ENCODE measurements at places on chromosomes 4 and X. TPM values are rescaled to one million over a fixed set of nuclear protein-coding genes. Genes with fewer than 3 reads are reported as not detected.

- H3K4me3 ChIP-seq, result no peak overlapping the region
- H3K27me3 ChIP-seq, result no peaks in the 10 kb centered on the region
- no peaks in the 10 kb centered on the region for H3K36me3 ChIP-seq
These were observed 547.0 kb upstream of the LCORL start for GRCh38 chr4:18568600-18568999.

DNA sequence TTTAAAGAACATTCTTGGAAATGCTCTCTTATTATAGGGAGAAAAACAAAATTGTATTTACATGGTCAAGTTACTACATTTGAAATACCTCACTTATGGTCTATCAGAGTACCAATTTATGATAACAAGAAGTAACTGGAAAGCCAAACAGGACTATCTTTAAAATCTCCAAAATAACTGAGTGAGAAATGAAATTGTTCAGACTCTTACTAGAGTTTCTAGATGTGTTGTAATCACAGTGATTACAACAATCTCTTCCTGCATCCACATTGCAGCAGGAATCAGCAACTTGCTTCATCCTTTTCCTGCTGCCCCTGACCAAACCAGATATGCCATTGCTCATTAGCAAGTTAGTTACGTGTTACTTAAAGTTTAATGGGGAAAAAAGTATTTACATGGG, 245.2 kb upstream of the SMIM31 start:
- no peaks in the 10 kb centered on the region for H3K27me3 ChIP-seq
- H3K36me3 ChIP-seq, result no peaks in the 10 kb centered on the region
- peaks cover 11% of the 10 kb centered on the region for H3K4me1 ChIP-seq
- no peak for DNase-seq

DNA sequence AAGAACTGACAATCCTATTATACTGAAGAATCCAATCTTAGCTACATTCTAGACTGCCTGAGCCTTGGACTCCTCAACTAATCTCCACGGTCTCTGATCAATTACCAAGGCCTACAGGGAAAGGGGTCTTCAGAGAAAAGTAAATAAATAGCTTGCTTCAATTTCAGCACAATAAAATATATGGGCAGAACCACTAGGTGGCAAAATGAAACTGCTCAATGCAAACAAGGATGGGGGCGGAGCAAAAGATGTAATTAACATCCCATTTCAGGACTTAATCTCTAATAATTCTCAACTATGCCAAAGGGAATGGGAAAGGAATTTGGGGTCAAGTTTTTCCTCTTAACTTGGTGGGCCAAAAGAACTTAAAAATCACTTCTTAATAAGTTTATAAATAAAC, 78.4 kb upstream of the MAP3K15 start:
- H3K27ac ChIP-seq, result no peak overlapping the region
- H3K4me1 ChIP-seq, result no peaks in the 10 kb centered on the region
- no peak for DNase-seq
- H3K4me3 ChIP-seq, result no peak overlapping the region
- H3K36me3 ChIP-seq, result peaks cover 2% of the 10 kb centered on the region

DNA sequence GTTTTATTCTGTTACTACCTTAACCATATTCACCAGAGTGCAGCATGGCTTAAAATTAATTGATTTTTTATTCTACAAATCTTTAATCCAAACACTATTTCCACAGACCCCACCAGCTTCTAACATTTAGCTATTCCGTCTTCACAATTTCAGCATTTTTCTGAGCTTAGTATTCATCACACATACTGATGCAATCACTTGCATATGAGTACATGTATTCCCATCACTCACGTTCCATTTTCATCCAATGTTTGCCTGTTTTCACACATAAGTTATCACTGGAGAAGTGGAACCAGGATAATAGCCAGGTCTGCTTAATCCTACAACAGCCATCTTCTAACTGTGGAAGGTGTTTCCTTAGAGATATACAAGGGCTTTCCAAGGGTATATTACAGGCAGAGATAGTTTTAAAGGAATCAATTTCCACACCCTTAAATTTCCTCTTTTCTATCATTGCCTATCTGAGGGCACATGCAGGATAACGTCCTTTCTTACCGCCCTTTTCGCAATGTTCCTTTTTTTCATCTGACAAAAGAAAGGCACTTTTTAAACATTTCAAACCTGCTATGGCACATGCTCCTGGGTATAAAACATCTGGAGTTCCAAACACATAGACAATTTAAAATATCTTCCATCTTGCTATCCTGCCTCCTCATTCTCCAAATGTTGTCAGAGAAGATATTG, 115.8 kb downstream of the CORIN start:
- H3K4me3 ChIP-seq, result no peak overlapping the region
- H3K4me1 ChIP-seq, result no peaks in the 10 kb centered on the region
- H3K36me3 ChIP-seq, result no peaks in the 10 kb centered on the region
- DNase-seq, result no peak
- no peak overlapping the region for H3K27ac ChIP-seq
- no peaks in the 10 kb centered on the region for H3K27me3 ChIP-seq

DNA sequence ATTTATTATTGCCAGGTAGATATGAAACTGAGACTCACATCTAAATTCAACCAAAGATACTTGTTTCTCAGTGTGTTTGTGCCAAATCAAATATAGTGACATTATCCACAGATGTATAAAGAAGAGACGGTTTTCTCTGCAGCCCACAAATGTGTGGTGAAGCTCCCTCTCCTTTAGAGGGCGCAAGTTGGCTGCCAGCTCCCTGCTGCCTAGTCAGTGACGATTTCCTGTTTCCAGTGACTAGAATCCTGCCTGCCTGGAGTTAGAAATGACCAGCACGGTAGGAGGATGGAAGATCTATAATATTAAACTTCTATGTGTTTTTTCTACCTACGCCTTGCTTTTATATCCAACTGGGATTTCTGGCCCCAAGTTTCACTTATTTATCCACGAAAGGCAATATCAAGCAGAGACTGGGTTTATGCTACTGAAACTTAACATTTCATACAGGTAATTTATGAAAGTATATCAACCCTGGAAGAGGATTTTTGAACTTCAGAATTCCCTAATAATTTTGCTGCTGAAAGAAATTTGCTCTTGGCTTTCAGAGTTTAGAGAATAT, 1793.7 kb upstream of the TENM3 start:
- H3K27ac ChIP-seq, result no peak overlapping the region
- no peaks in the 10 kb centered on the region for H3K27me3 ChIP-seq
- no peaks in the 10 kb centered on the region for H3K4me1 ChIP-seq

GRCh38 chr4:52979821-52980590, 117.9 kb downstream of the RASL11B start:
- DNase-seq, result no peak

- no peak overlapping the region for H3K4me3 ChIP-seq
- H3K36me3 ChIP-seq, result no peaks in the 10 kb centered on the region
- no peaks in the 10 kb centered on the region for H3K4me1 ChIP-seq
These were observed 121.7 kb upstream of the HAND2 start for GRCh38 chr4:173651651-173652282.

GRCh38 chr4:100548200-100548560, 30.4 kb upstream of the EMCN start:
- H3K27me3 ChIP-seq, result no peaks in the 10 kb centered on the region
- no peak overlapping the region for H3K27ac ChIP-seq
- DNase-seq, result no peak
- no peaks in the 10 kb centered on the region for H3K36me3 ChIP-seq
- no peaks in the 10 kb centered on the region for H3K4me1 ChIP-seq
- no peak overlapping the region for H3K4me3 ChIP-seq

DNA sequence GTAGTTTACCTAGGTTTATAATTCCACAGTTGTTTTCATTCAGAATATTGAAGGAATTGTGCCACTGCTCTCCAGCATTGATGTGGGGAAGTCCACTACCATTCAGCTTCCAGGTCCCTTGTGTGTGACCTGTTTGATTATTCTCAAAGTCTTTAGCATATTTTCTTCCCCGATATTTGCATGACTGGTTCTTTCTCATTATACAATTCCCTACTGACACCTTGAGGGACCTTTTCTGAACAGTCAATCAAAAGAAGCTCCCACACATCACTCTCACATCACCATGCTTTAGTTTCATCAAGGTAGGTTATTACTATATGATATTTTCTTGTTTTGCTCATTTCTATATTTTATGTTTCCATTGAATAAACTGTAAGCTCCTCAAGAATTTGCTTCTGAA, 44.1 kb downstream of the SLC39A8 start:
- no peaks in the 10 kb centered on the region for H3K27me3 ChIP-seq
- H3K36me3 ChIP-seq, result no peaks in the 10 kb centered on the region
- no peak overlapping the region for H3K27ac ChIP-seq
- H3K4me1 ChIP-seq, result no peaks in the 10 kb centered on the region
- no peak overlapping the region for H3K4me3 ChIP-seq

DNA sequence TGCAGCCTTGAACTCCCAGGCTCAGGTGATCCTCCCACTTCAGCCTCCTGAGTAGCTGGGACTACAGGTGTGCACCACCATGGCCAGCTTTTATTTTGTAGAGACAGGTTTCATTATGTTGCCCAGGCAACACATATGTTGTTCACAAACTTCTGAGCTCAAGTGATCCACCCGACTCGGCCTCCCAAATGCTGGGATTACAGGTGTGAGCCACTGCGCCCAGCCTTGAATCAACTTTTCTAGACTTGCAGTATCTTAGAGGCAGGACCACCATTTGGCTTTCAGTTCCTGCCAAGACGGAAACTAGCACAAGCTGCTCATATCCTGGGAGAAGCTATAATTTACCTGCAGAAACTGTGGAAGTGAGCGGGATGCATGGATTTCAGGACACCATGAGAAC, 19.9 kb downstream of the NAT8L start:
- peaks cover 16% of the 10 kb centered on the region for H3K27me3 ChIP-seq
- no peak overlapping the region for H3K4me3 ChIP-seq
- H3K4me1 ChIP-seq, result no peaks in the 10 kb centered on the region
- H3K27ac ChIP-seq, result no peak overlapping the region
- no peak for DNase-seq
- no peaks in the 10 kb centered on the region for H3K36me3 ChIP-seq

DNA sequence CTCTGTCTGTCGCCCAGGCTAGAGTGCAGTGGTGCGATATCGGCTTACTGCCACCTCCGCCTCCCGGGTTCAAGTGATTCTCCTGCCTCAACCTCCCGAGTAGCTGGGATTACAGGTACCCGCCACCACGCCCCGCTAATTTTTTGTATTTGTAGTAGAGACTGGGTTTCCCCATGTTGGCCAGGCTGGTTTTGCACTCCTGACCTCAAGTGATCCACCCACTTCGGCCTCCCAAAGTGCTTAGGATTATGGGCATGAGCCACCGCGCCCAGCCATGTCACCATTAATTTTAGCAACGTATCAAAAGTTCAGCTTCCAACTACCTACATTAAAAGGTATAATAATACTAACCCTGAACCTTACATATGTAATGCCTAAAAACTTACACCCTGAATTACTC, 940 bp upstream of the UTP3 start:
- peak overlapping the region; percentile 90 for H3K27ac ChIP-seq
- no peaks in the 10 kb centered on the region for H3K27me3 ChIP-seq
- DNase-seq, result no peak
- H3K4me3 ChIP-seq, result peak overlapping the region; percentile 99

DNA sequence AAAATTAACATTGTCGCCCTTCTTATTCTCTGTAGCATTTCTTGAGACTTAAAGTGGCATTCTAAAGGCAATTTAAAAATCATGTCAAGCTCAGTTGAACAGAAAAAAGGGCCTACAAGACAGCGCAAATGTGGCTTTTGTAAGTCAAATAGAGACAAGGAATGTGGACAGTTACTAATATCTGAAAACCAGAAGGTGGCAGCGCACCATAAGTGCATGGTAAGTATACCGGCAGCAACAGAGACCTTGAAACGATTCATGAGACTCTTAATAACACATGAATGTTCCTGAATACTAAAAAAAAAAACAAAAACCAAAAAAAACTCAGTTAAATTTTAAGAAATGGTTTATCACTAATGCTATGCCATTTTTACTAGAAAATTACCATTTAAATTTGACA, 82.4 kb upstream of the HPRT1 start:
- H3K36me3 ChIP-seq, result no peaks in the 10 kb centered on the region
- no peak overlapping the region for H3K27ac ChIP-seq
- no peak for DNase-seq
- no peaks in the 10 kb centered on the region for H3K27me3 ChIP-seq
- peaks cover 4% of the 10 kb centered on the region for H3K4me1 ChIP-seq

DNA sequence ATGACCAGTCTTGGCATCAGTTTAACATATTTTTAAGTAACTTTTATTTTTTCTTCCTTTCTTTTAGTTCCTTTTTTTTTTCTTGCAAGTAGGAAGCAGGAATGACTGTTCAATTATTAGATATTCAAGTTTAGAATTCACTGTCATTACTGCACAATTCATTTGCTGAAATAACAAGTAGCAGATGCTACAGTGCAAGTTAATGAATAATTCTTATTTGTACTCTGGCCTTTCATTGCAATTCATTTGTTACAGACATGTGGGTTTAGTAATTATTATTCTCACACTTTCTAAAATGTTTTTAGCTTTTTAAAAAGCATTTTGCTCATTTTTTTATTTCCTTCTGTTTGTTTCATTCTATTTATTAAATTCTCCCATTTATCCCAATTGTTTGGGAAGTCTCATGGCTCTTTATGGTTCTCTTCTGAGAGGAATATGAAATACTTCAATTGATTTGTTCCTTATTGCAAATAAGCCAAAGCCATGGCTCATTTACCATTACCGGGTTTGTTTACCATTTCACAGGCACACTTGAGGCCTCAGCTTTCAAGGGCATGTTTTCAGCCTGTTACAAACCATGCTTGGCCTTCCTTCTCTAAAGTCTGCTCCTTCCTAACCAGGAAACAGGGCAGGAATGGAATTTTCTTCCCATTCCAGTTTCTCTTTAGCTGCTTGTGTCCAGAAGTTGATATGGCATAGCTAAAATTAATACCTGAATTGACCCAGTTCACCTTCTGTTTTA, 4.6 kb upstream of the DCAF4L1 start:
- no peak overlapping the region for H3K4me3 ChIP-seq
- H3K36me3 ChIP-seq, result no peaks in the 10 kb centered on the region

GRCh38 chr4:152540293-152540674, 4.4 kb upstream of the FBXW7 start:
- H3K4me1 ChIP-seq, result peaks cover 10% of the 10 kb centered on the region
- no peaks in the 10 kb centered on the region for H3K27me3 ChIP-seq
- no peak overlapping the region for H3K27ac ChIP-seq
- H3K36me3 ChIP-seq, result no peaks in the 10 kb centered on the region
- H3K4me3 ChIP-seq, result no peak overlapping the region
- no peak for DNase-seq

- DNase-seq, result no peak
- no peaks in the 10 kb centered on the region for H3K27me3 ChIP-seq
- no peak overlapping the region for H3K4me3 ChIP-seq
These were observed 52.3 kb upstream of the PDK3 start for GRCh38 chrX:24412637-24413363.

- no peak overlapping the region for H3K27ac ChIP-seq
- H3K27me3 ChIP-seq, result no peaks in the 10 kb centered on the region
- no peaks in the 10 kb centered on the region for H3K36me3 ChIP-seq
- H3K4me3 ChIP-seq, result no peak overlapping the region
These were observed 153.2 kb upstream of the RPL34 start for GRCh38 chr4:108466936-108467902.

- no peaks in the 10 kb centered on the region for H3K4me1 ChIP-seq
- H3K4me3 ChIP-seq, result no peak overlapping the region
- no peak for DNase-seq
- no peaks in the 10 kb centered on the region for H3K36me3 ChIP-seq
- H3K27me3 ChIP-seq, result no peaks in the 10 kb centered on the region
These were observed 210.7 kb downstream of the PPP1R2C start for GRCh38 chrX:42567268-42567667.

GPRIN3 gene
- polyA plus RNA-seq, result not detected

ADD1 gene
- polyA plus RNA-seq, result 77.0 TPM

PTTG2 gene
- not detected for polyA plus RNA-seq

JADE3 gene
- polyA plus RNA-seq, result 4.8 TPM

FGFR3 gene
- polyA plus RNA-seq, result 109 TPM

POLR2B gene
- polyA plus RNA-seq, result 153 TPM

GPR82 gene
- not detected for polyA plus RNA-seq

GAGE12E gene
- not detected for polyA plus RNA-seq
